ENCODE measurements at places on chromosomes 13 and 19.
A peak's percentile ranks its signal among the peaks of the same experiment; 100 is the strongest.

DNA sequence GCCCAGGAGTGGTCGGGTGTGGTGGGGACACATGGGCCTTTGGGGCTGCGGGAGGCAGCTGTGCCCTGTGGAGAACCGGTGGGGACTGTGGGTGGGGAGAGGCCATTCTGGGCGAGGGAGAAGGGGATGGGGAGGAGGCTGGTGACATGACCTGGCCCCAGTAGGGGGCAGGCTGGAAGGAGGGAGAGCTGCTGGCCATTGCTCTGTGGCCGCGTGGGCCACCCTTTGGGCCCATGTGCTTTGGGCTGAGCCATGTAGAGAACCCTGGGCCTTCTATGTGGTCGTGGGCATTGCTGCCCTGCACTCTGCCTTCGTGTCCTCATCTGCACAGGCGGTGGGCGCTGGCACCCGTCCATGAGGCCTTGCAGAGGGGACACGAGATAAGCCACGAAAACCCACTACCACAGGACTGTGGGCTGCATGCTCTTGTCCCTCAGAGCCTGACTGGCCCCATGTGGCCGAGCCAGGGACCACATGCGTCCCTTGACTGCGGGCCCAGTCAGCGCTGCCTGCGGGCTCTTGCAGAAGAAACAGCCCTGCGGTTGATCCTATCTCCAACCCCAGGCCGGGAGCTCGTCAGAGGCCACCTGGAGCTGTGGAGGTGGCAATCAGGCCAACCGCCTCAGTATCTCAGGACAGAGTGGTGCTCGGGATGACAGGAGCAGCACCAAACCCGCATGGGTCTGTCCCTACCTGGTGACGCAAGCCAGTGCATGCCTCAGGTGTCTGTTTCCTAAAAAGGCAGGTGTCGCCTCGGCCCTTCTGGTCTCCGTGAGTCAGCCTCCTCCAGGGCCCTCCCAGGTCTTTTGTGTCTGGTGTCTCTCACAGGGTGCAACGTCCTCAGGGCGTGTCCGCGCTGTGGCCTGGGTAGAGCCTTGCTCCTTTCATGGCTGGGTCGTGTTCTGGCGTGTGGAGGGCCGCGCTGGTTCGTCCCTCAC is 14.3 kb downstream of the FZR1 start:
- no peak for DNase-seq

- no peak for DNase-seq
These were observed 12.2 kb downstream of the TPM4 start for GRCh38 chr19:16088351-16089009.

- peak; percentile 63 for DNase-seq
These were observed 6.0 kb downstream of the A1BG start for GRCh38 chr19:58346961-58347929.

GRCh38 chr19:4866595-4867424 is 657 bp downstream of the PLIN3 start:
- peak; percentile 56 for DNase-seq

GRCh38 chr13:29844441-29844840 is 6.0 kb downstream of the UBL3 start:
- no peak for DNase-seq

- DNase-seq: no peak
These were observed 52.2 kb downstream of the WDFY2 start for GRCh38 chr13:51636349-51636890.

GRCh38 chr19:39082745-39083598 is 1.2 kb upstream of the ACP7 start:
- no peak for DNase-seq

DNA sequence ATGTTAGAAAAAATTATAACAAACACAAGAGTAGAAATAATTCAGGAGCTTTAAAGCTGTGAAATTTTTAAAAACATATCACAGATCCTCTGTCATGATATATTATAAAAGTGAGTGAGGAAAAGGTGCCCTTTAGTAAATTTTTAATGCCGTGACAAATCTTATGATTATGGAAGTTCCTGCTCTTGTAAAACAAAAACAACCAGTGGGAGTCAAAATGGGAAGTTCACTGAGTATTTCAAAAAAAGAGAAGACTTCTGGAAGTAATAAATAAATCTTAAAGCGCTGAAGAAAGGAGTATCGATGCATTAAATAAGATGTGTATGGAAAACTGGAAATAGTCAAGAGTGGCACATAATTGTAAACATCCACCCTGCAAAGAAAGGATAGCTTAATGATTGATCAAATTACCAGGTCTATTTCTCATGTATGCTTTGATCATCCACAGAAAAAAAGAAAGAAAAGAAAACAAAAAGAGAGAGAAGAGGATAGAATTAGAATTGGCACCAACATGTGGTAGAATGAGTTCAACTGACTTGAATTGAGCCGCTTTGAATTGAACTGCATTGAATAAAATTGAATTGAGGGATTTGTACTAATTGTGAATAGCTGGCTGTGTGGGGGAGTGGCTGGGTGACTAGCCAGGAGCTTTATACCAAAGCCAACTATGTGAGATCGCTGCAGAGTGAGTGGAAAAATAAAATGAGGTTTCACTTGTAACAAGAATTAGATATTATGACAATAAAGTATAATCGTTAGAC is 647.6 kb upstream of the SPRY2 start:
- DNase-seq: no peak

GRCh38 chr19:47603706-47604565 is 5.0 kb upstream of the BICRA start:
- DNase-seq: no peak

DNA sequence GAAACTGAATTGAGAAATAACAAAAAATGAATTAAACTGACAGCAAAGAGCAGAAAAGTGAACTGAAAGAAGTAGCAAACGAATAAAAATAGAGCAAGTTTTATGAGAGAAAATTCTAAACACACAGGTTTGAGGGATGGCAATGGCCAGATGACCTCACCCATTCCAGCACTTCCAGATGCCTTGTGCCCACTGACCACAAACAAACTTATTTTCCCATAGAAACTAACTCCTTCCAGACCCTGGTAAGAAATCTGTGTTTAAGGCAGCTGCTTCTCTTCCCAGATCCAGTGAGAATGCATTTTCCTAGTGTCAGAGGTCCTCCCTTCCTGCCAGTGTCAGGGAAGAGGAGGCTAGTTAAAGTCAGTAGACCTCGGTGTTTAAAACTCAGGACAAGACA is 51.7 kb downstream of the RXFP2 start:
- no peak for DNase-seq

GRCh38 chr19:49145573-49146407 is 9.4 kb downstream of the HRC start:
- peak; percentile 79 for DNase-seq

DNA sequence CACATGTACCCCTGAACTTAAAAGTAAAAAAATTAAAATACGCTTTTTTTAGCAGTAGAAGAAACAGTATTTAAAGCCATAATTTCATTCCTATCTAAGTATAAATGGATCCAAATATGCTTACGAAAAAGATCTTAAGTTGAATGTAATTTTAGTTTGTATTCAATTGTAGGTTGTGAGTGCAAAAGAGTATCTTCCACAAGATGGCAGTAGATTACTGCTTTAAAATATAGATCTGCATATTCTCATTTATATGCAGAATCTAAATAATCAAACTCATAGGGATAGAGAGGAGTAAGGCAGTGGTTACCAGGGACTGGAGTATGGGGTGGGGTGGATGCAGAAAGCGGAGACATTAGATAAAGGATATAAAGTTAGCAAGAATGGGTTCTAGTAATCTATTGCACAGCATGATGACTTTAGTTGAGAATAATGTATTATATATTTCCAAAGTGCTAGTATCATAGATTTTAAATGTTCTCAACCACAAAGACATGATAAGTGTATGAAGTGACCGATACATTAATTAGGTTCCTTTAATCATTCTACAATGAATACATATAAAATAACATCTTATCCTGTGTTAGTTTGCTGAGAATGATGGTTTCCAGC is 14.2 kb downstream of the OR7A17 start:
- no peak for DNase-seq

GRCh38 chr13:59461411-59461810 is 702.3 kb downstream of the DIAPH3 start:
- DNase-seq: no peak
